ENCODE measurements at places on chromosomes 13 and 19. TPM values are rescaled to one million over a fixed set of nuclear protein-coding genes. Genes with fewer than 3 reads are reported as not detected.

DNA sequence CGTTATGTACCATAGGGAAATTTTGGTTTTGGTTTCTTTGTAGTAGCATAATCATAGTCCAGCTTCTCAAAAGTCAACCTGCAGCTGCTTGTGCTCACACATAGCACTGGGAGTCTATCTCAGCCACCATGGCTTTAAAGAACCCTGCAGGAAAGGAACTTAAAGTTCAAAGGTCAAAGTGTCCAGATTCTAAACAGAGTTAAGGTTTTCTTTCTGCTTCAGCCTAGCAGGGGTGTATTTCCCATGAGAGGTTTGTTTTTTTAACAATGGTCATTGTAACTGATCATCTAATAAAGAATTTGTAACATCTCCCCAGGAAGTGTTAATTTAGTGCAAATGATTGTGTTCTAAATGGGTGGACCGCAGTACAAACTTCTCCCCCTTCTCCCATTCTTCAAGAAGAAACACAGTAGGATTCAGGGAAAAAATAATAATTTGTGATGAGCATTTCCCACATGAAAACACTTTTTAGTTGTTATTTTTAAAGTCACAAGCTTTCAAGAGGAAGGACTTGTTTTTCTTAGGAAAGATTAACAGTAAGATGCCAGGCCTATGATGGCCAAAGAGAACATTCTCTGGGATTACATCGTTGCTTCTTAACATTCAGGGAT lies 168.0 kb downstream of the EFNB2 start:
- no peak for DNase-seq

HCST gene
- total RNA-seq, result 9.5 TPM

CTXN1 gene
- total RNA-seq, result 2.0 TPM

DNA sequence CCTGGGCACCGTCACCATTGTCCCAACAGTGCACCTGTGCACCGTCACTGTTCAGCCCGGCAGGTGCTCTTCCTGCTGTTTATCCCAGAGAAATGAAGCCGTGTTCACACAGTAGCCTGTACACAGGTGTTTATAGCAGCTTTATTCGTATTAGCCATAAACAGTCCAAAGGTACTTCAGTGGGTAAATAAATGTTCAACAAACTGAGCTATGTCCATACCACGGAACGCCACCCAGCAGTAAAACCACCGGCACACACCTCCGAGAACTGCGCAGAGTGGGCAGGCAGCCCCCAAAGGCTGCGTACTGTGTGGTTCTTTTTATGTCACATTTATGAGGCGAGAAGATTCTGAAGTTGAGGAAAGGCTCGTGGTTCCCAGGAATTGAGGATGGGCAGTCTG lies 44.9 kb upstream of the DCUN1D2 start:
- no peak for DNase-seq

KLK2 gene
- total RNA-seq, result not detected

DNA sequence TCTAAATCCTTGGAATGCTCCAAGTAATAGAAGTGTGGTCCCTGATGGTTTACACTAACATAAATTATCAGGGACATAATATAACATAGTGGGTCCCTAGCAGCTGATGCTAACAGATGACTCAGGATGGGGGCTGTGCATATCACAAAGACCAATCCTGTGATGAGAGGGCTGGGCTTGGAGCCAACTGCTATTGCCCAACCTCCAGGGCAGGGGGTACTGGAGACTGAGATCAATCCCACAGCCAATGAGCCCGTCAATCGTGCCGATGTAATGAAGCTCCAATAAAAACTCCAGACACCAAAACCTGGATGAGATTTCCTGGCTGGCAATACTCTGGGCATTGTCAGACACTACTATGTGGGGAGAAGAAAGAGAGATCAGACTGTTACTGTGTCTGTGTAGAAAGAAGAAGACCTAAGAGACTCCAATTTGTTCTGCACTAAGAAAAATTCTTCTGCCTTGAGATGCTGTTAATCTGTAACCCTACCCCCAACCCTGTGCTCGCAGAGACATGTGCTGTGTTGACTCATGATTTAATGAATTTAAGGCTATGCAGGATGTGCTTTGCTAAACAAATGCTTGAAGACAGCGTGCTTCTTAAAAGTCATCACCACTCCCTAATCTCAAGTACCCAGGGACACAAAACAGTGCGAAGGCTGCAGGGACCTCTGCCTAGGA lies 33.4 kb downstream of the ABCC4 start:
- DNase-seq, result no peak

- DNase-seq, result no peak
These were observed 11.9 kb upstream of the PLEKHF1 start for GRCh38 chr19:29653398-29653797.

MYH14 gene
- 10.1 TPM for total RNA-seq

LILRA1 gene
- 2.5 TPM for total RNA-seq

KLK12 gene
- not detected for total RNA-seq

DNA sequence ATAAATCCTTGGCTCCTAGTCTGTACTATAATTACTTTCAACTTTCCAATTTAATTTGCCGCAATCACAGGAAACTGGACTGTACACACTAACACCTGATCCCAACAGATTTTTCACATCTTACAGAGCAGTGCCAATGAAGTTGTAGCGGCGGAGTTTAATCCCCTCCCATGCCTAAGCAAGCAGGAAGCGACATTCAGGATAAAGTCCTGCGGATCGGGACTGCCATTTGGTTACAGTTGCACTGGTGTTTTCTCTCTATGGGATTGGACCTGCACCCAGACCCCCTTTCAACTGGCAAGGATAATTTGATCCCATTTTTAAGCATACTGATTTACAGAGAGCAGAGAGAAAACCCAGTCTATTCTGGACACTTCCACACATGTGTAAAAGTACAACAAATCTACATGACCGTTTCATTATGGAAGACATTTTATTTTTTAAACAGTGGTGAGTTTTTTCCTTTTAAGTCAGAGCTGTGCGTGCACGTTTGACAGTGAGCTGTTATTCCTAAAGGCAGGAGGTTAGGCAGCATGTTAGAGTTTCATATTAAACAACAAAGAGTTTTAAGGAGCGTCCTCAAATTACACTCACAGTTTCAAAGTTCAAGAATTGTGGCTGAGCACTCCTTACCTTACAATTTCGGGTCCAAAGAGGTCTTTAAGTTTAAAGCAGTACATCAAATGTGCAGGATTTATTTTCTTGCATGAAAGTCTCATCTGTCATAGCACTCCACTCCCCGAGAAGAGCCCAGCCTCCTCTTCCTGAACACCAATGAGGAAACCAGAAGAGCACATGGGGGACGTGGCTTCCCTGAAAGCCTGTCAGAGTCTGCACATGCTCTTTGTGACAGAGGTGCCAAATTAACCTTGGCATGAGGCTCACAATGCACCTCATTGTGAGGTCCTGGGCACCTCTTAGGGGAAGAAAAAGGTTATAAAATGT lies 141.6 kb upstream of the RFC3 start:
- no peak for DNase-seq

DNA sequence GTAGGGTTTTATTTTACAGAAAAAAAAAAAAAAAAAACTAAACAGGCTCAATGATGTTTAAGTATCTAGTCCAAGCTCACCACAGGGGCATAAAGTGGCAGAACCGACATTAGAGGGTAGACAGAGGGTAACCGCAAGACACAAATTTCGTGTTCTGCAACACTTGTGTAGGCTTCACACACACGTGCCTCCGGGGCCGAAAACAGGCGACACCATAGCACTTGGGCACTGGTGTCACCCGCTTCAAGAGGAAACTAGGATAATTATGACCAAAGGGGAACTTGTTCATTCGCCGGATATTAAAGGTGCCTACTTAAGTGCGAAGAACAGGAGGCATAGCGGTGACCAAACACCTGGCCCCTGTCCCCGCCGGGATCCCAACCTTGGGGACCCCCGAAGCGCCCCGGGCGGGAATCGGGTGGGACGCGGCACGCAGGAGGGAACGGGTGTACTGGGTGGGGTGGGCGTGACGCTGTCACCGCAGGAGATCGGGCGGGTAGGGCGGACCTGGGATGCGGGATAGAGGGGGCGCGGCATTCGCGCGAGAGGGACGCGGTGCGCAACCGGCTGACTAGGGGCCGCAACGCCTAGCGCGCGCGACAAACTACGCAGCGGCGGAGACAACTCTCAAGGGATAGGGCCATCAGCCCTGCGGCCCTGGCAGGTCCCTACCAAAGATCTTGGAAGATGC lies 558 bp downstream of the MZT1 start:
- no peak for DNase-seq

F2RL3 gene
- total RNA-seq, result 12.9 TPM

GRCh38 chr19:17910791-17911360 lies 21.9 kb upstream of the CCDC124 start:
- DNase-seq, result no peak

GRCh38 chr13:51549050-51549449 lies 35.2 kb upstream of the WDFY2 start:
- DNase-seq, result no peak

GRCh38 chr19:41175801-41176777 lies 16.9 kb upstream of the CYP2S1 start:
- DNase-seq, result peak; percentile 35

DNA sequence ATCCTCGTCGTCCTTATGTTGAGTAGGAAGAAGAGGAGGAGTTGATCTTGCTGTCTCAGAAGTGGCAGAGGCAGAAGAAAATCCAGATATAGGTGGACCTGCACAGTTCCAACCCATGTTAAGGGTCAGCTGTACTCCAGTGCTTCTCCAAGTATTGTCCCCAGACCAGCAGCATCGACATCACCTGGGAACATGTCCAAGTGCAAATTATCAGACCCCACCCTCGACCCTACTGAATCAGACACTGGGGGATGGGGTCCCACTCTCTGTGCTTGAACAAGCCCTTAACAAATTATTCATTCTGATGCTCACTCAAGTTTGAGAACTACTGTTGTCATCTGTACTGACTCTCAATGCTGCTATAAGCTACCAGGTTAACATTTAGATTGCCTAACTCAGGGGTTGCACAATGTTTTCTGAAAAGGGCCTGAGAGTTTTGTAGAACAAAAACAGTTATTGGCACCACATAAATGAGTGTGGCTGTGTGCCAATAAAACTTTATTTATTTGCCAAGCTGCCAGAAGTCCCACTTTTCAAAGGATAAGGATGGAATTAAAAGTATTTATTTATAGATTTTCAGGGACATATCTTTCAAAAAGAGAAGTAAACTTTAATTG lies 226.7 kb upstream of the IPO5 start:
- no peak for DNase-seq

GRCh38 chr19:16041299-16041990 lies 34.9 kb upstream of the TPM4 start:
- peak; percentile 64 for DNase-seq

DNA sequence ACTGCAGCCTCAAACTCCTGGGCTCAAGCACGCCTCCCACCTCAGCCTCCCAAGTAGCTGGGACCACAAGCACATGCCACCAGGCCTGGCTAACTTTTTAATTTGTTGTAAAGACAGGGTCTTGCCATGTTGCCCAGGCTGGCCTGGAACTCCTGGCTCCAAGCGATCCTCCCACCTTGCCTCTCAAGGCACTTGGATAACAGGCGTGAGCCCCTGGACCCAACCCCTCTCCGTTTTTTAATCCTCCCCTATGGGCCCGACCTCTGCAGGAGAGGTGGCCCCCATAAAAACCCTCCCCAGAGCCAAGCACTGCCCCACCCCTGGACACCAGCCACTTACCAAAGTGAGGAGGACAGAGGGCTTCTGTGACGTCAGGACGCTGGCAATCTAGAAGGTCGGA lies 28.6 kb downstream of the PEPD start:
- no peak for DNase-seq

GRCh38 chr19:43407416-43408005 lies 7.2 kb upstream of the TEX101 start:
- DNase-seq, result no peak

DNA sequence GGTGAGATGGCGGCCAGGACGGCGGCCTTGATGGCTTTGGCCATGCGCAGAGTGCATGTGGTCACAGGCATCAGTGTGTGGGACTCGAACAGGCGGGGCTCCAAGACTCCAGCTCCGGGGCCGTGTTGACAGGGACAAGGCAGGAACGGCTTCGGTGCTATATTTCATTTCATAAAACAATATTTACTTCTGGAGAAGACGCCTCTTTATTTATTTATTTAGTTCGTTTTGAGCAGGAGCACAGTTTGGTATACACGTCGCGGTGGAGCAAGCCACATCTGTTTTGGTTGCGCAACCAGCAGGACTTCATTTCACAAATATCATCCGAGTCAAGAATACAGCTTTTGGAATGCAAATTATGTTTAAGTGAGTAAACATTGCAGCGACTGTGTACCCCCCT lies 166.7 kb upstream of the TSHZ3 start:
- no peak for DNase-seq

GRCh38 chr13:48875047-48875446 lies 100.7 kb upstream of the FNDC3A start:
- DNase-seq, result no peak

- DNase-seq, result no peak
These were observed 111.5 kb downstream of the PTPRS start for GRCh38 chr19:5228932-5229777.

EVI5L gene
- 6.9 TPM for total RNA-seq

GRCh38 chr13:102598061-102598460 lies 1.3 kb downstream of the TPP2 start:
- DNase-seq, result no peak

DNA sequence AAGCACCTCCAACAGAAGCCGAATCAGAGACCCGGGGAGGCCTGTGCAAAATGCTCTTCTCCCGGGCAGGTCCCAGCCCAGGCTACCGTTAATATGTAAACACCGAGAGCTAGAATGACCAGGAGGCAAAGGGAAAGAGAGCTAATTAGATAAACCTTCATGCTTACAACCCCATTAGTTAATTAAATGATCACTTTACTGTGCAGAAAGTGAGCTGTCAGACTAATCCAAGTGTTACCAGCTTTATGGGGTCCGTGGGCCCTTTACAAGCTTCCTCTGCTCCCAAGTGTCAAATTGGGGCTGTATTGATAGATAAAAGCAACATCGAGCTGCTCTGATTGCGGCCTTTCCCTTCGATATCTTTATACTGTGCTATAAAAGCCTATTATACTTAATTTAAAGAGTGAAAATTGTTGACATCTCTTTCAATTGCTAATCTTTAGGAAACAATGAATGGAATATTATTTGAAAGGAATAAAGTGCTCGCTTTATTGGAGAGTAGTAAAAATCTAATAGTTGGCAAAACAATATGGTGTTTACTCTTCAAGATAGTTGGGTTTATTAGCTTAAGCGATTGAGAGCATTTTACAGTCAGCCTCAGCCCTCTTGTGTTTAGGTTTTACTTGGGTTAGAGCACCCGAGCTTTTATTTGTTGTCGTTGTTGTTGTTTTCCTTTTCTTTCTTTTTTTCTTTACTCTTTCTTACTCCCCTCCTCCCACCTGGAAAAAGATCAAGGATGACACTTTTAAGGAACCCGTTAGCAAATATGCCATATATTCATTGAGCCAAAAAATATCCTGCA lies 189.3 kb upstream of the GPR12 start:
- DNase-seq, result no peak

GRCh38 chr13:112954488-112955270 lies 14.3 kb upstream of the MCF2L start:
- no peak for DNase-seq

ZNF426 gene
- 12.2 TPM for total RNA-seq

- no peak for DNase-seq
These were observed 109.2 kb downstream of the ESD start for GRCh38 chr13:46687810-46688209.

CDC42EP5 gene
- 24.1 TPM for total RNA-seq

GRCh38 chr19:46984077-46985010 lies 35.3 kb upstream of the NPAS1 start:
- DNase-seq, result no peak

- no peak for DNase-seq
These were observed 49.1 kb downstream of the NFIX start for GRCh38 chr19:13044231-13044836.

- no peak for DNase-seq
These were observed 29.2 kb downstream of the TUBA3C start for GRCh38 chr13:19152403-19152802.

TMEM150B gene
- 7.1 TPM for total RNA-seq

Measured in omental fat pad (tissue), 4 donors.